ENCODE measurements at places on chromosomes 2 and 18.
A peak's percentile ranks its signal among the peaks of the same experiment; 100 is the strongest.

- H3K4me3 ChIP-seq = no peak overlapping the region
- H3K27ac ChIP-seq = no peak overlapping the region
- H3K27me3 ChIP-seq = no peaks in the 10 kb centered on the region
- no peaks in the 10 kb centered on the region for H3K36me3 ChIP-seq
- no peak for DNase-seq
Measured at GRCh38 chr18:32177530-32177929, 12.3 kb upstream of the MEP1B start.

GRCh38 chr2:220002251-220002650 lies 374.8 kb downstream of the SLC4A3 start:
- no peaks in the 10 kb centered on the region for H3K36me3 ChIP-seq
- H3K4me1 ChIP-seq = no peaks in the 10 kb centered on the region
- no peaks in the 10 kb centered on the region for H3K27me3 ChIP-seq
- no peak overlapping the region for H3K4me3 ChIP-seq
- no peak overlapping the region for H3K27ac ChIP-seq
- no peak for DNase-seq

- peaks cover 8% of the 10 kb centered on the region for H3K27me3 ChIP-seq
- H3K4me3 ChIP-seq = no peak overlapping the region
- H3K4me1 ChIP-seq = no peaks in the 10 kb centered on the region
- peak; percentile 32 for DNase-seq
Measured at GRCh38 chr2:657766-658165, 19.4 kb downstream of the TMEM18 start.

DNA sequence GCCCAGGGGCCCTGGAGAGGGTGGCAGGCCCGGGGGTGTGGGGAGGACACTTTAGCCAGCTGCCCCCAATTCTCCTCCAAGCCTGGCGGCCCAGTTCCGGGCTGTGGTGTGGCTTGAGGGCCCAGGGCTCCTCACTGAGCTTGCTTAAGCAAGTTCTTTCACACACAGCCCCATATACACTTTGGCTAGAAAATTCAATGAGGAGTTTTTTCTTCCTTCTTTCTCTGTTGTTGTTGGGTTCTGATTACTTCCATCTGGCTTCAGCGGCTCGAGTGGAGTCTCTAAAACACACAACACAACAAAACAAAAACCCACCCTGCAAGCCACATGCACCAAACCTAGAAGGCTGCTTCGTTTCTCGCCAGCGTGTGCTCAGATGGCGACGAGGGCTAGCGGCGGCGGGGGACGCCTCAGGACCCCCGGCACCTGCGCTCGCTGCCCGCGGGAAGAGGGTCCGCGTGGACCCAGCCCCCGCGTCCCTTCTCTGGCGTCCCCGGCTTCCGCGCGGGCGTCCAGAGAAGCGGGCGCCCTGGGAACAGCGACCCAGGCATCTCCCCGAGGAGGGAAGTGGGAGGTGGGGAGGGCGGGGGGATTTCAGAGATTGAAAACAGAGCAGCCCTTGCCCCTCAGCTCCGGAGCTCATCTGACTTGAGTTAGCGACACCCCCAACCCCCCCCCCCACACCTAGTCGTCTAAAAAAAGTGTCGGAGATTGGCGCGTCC lies 577 bp upstream of the GLI2 start:
- no peak for DNase-seq
- no peaks in the 10 kb centered on the region for H3K36me3 ChIP-seq
- H3K27me3 ChIP-seq = no peaks in the 10 kb centered on the region
- peak overlapping the region; percentile 57 for H3K4me3 ChIP-seq
- H3K4me1 ChIP-seq = peaks cover 44% of the 10 kb centered on the region

DNA sequence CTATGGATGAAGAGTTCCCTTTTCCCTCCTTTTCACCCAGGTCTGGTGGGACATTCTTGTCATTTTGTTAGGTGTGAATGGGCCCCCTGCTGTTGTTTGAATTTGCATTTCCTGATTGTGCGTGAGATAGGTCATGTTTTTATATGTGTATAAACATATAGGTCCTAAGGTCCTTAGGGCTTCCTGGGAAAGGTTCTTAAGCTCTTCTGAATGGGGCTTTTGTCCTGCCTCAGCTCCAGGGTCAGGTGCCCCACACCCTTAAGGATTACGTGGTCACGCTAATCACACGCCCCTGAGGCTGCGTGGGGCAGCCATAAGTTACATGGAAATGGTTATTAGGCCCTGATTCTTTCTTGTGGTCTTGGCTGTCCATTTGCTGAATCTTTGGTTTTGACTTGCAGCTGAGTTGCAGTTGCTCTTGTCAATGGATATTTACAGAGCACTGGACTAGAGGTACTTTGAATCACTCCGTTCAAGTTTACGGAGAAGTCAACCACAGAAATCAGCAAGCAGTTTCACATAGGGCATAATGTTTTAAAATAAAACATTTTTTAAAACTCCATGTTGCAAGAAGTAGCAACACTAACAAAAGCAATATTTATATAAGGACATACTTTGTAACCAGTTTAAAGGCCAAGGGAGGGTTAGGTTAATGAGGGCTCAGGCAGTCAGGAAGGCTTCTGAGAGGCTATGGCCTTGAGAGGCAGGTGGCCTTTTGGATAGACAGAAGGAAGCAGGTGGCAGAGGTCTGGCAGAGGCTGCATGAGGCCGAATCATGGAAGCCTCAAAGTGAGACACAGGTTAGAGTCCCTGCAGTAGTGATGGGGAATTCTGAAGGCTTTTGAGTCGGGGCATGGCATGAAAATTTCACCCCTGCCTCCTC lies 24.2 kb downstream of the LIPG start:
- no peaks in the 10 kb centered on the region for H3K27me3 ChIP-seq
- no peak overlapping the region for H3K4me3 ChIP-seq
- H3K27ac ChIP-seq = no peak overlapping the region
- no peaks in the 10 kb centered on the region for H3K36me3 ChIP-seq

DNA sequence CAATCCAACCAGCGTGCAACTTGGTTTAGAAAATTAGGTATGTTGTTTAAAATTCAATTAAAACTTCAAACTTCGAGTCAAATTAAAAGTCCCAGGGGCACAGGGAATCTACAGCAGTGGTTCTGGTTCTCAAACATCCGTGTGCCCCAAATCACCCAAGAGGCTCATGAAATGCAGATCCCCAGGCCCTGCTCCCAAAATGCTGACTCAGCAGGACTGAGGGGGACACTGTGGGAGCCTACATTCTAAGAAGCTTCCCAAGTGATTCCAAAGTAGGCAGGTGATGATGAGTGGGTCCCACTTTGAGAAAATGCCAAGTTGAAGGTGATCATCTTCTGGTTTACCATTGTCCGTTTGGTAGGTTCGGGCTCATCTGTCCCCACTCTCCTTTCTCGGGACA lies 82.3 kb downstream of the GALNT14 start:
- H3K4me3 ChIP-seq = no peak overlapping the region
- no peaks in the 10 kb centered on the region for H3K4me1 ChIP-seq
- H3K36me3 ChIP-seq = no peaks in the 10 kb centered on the region
- DNase-seq = no peak

GRCh38 chr2:44181648-44182047 lies 13.0 kb downstream of the PPM1B start:
- H3K4me3 ChIP-seq = no peak overlapping the region
- H3K36me3 ChIP-seq = no peaks in the 10 kb centered on the region
- peaks cover 5% of the 10 kb centered on the region for H3K4me1 ChIP-seq
- no peak overlapping the region for H3K27ac ChIP-seq

DNA sequence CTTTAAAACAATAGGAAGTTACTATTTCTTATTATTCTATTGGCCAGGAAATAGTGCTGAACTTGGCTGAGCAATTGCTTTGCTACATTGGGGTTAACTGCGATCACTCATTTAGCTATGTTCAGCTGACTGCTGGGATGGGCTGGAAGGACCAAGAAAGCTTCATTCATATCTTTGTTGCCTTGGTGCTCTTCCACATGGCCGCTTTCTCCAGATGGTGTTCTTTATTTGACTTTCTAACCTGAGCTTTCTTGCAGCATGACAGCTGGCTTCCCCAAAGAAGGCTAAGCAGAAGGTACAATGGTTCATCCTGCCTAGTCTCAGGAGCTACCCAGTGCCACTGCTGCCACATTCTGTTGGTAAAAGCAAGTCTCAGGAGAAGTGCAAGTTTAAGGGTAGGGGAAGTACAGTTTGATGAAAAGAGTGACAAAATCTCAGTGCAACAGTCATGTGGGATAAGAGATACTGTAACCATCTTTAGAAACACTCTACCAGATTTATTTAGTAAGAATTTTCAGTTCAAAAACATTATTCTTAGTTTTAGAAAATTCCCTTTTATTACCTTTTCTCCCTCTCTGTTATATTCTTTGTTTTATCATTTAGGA lies 180.6 kb upstream of the RBMS1 start:
- no peak for DNase-seq
- H3K27me3 ChIP-seq = no peaks in the 10 kb centered on the region
- no peak overlapping the region for H3K27ac ChIP-seq
- no peak overlapping the region for H3K4me3 ChIP-seq
- no peaks in the 10 kb centered on the region for H3K4me1 ChIP-seq

GRCh38 chr2:151543876-151544275 lies 134.2 kb downstream of the RIF1 start:
- H3K27me3 ChIP-seq = no peaks in the 10 kb centered on the region
- no peaks in the 10 kb centered on the region for H3K4me1 ChIP-seq
- no peak overlapping the region for H3K4me3 ChIP-seq
- no peak overlapping the region for H3K27ac ChIP-seq
- H3K36me3 ChIP-seq = no peaks in the 10 kb centered on the region
- no peak for DNase-seq

DNA sequence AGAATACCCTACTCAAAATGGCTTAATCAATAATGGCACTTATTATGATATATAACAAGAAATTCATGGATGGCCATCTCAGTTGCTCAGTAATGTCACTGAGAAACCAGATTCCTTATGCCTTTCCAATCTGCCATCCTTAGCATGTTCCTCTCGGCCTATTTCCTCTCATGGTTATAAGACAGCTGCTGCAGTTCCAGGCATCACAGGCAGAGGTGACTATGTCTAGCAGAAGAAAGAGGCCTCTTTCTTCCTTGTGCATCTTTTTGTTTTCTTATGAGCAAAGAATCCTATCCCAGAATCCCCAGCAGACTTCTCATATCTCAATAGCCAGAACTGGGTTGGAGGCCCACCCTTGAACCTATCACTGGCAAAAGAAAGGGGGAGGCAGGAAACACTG lies 310.6 kb upstream of the SPRED2 start:
- no peaks in the 10 kb centered on the region for H3K27me3 ChIP-seq
- no peak overlapping the region for H3K4me3 ChIP-seq
- H3K27ac ChIP-seq = no peak overlapping the region
- no peaks in the 10 kb centered on the region for H3K4me1 ChIP-seq
- H3K36me3 ChIP-seq = no peaks in the 10 kb centered on the region
- no peak for DNase-seq

GRCh38 chr2:27123302-27124150 lies at the start of gene ABHD1:
Gene ABHD1, plus strand, starts transcription at chr2:27123815. Its CDS starts 134 bp downstream, at chr2:27123949.
- peak within 1 kb of the TSS; percentile 41 for H3K27ac ChIP-seq
- DNase-seq = peak; percentile 79
- H3K4me1 ChIP-seq = no peaks in the 10 kb centered on the region

DNA sequence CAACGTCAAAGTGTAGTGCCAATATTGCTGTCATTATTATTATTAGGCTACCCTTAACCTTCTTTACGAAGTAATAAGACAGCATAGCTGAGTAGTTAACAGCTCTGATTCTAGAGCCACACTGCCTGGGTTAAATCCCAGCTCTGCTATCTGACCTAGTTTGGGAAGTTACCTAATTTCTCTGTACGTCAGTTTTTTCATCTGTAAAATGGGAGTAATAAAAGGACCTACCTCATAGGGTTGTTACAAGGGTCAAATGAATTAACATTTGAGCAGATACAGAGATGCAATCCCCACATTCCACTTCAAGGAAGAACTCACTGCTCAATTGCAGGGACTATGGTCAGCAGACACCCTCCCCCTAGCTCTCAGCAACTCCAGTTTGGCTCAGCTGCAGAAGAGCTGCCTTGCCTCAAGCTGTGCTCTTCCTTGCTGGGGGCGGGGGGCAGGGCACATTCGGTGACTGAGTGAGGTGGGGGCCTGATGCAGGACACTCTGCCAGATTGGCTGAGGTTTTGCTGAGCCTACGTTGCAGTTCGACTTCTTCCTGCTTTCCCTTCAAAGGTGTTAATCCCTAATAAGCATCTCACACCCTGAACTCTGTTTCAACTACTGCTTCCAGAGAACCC lies 11.0 kb upstream of the LGALSL start:
- no peaks in the 10 kb centered on the region for H3K36me3 ChIP-seq
- no peak overlapping the region for H3K27ac ChIP-seq
- DNase-seq = no peak
- H3K4me1 ChIP-seq = no peaks in the 10 kb centered on the region
- no peaks in the 10 kb centered on the region for H3K27me3 ChIP-seq
- no peak overlapping the region for H3K4me3 ChIP-seq

DNA sequence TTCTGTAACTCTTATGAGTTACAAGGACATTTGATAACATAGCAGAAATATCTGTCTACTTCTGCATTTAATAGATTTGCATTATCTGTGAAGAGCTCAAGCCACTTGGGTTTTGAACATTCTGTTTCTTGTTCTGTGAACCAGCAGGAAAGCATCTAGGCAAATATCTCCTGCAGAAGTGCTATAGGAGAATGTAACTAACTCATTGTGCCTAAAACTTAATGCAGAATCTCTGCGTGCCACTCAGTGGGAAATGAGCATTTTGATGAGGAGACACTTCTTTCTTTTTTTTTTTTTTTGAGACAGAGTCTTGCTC lies 63.5 kb downstream of the MYOM1 start:
- no peaks in the 10 kb centered on the region for H3K36me3 ChIP-seq
- peak overlapping the region; percentile 33 for H3K27ac ChIP-seq
- no peaks in the 10 kb centered on the region for H3K4me1 ChIP-seq
- H3K27me3 ChIP-seq = no peaks in the 10 kb centered on the region
- no peak for DNase-seq

DNA sequence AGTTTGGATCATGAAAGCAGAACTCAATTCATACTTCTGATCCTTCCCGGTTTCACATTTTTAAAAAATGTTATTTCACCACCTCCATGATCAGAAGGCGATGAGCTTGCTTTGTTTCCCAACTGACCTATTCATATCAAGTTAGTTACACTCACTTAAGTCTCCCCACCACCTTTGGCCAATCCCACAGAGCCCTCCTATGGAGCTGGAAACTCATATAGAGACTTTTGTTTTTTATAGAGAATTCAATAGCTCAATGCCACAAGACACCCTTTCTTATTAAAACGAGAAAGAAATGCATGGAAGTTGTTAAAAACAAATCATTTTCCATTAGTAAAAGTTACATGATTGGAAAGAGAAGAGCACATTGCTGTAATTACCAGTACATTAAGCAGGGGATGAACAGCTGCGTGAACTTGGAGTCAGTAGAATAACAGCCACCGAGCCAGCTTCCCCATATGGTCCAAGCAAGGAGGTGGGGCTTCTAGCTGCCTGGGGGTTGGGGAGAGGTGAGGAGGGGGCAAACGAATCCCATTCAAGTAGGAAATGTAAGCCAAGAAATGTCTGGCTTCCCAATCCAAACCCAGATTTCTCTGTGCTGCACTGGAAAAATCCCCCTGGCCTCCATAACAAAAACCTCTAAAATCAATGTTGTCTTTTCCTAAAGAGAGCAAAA lies 614.5 kb downstream of the IRS1 start:
- no peaks in the 10 kb centered on the region for H3K27me3 ChIP-seq
- no peak overlapping the region for H3K4me3 ChIP-seq
- peak overlapping the region; percentile 67 for H3K27ac ChIP-seq
- H3K36me3 ChIP-seq = no peaks in the 10 kb centered on the region
- H3K4me1 ChIP-seq = no peaks in the 10 kb centered on the region

Data from sigmoid colon (tissue), 7 donors.